ENCODE measurements at places on chromosomes 5 and 9.

GRCh38 chr9:121725008-121725775 lies 73.8 kb downstream of the DAB2IP start:
- DNase-seq, result no peak

DNA sequence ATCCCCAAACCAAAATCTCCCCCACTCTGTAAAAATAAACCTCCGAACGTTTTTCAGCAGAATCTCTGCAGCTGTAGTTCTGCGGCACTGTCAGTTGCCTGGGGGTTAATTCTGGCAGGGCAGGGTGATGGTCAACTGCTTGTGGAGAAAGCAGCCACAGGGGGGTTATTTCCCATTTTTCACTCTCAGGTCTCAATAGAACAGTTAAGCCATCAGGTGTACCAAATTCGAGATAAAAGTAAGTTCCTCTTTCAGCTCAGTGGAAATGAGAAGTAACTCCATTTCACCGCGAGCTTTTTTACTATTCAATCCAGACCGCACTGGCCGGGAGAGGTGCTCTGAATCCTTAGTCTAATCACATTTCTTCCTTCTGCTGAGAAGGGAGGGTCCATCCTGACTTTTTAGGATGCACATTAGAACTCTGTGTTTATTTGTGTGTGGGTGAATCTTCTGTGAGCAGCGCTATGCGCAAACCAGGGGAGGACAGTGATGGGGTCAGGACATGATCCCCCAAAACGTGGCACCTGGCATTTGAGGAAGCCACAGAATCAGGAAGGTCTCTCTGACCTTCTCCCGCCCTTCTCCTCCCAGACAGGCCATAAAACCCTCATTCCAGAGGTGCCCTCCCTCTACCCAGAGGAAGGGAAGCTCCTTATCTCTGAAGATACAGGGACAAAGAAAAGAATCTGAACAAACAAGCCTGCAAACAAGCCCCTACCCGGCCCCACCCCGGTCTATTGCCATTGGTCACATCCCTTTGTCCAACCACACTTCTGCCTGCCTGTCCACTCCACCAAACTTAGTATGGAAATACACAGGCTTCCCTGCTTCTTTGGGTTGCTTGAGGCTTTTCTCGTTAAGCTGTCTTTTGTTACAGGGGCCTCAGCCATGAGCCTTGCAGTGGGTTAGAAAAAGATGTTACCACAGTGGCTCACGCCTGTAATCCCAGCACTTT lies 229.0 kb downstream of the ROR2 start:
- DNase-seq, result no peak

DNA sequence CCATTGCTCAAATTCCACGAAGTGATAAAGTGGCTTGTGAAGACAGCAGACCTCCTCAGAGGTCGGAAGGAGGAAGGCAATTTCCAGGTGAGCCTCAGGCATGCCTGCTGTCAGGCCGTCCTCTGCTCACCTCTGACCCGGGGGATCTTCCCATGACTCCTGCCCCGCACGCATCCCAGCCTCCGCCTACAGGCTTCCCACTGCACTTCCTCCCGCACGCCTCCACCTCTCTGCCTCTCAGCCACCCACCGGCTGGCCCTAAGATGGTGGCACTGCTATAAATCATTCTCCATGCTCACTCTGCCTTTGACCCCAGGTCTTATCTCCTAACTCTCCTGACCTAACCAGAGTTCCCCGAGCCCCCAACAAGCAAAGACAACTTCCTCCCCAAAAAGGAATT lies 49.4 kb upstream of the DNAH5 start:
- no peak for DNase-seq

- DNase-seq, result no peak
These were observed 685.1 kb downstream of the DTWD2 start for GRCh38 chr5:118303296-118303695.

DNA sequence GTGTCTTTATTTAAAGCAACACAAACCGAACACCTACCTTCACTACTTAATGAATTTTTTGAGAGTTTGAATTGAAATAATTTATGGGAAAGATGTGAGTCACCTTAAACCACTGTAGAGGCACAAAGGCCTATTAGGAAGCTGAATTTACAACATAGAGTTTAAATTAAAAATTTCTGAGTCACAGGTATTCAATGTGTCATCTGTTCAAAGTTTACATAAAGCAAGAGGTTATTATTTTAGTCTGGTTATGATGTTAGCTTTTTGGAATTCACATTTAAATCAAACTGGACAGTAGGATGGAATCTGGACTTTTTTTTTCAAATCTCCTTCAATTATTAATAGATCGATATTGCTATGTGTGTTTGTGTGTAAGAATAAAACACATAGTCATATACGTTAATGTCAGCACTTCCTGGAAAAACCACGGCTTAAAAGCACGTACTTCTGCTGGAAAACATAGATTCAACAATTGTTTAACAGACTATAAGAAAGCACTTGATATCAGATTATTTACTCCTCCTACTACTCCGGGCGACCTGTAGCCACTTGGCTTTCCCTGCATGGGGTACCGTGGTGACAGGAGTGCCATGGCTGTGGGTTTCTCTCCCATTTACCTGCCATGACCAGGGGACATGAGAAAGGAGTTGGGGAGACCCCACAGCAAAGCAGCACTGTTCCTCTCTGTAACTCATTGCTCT lies 638.6 kb downstream of the SEMA5A start:
- DNase-seq, result no peak

- no peak for DNase-seq
These were observed 87.9 kb downstream of the NUDT12 start for GRCh38 chr5:103474677-103475076.

DNA sequence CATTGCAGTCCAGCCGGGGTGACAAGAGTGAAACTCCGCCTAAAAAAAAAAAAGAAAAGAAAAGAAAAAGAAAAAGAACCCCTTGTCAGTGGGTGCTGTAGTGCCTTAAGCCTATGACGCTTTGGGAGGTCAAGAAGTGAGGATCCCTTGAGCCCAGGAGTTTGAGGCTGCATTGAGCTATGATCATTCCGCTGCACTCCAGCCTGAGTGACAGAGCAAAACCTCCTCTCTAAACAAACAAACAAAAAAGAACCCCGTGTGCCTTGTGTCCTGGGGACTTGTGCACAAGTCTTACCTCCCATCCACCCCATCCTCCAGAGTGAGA lies 33.5 kb upstream of the STXBP1 start:
- no peak for DNase-seq
